ENCODE measurements at places on chromosomes 3 and 15.

GRCh38 chr3:156400735-156401134 is 154.2 kb downstream of the SSR3 start:
- no peak for DNase-seq

GRCh38 chr3:147712357-147712756 is 303.2 kb downstream of the ZIC1 start:
- DNase-seq = no peak

DNA sequence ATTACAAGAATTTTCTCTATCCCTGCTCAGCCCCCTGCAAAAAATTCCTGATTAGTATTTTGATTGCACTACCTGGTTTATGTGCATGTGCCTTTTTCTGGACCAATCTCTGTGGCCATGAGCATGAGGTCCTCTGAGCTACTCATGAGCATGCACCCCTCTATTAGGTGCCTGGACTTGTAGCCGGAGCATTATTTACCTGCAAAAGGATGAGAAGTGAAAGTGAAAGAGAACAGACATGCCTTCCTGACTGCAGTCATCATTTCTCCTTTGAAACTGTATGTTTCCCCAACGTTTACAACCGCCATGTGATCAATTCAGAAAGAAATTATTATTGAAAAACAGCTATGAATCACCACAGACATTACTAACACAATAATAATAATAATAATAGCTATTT is 1008.8 kb downstream of the ROBO2 start:
- no peak for DNase-seq

DNA sequence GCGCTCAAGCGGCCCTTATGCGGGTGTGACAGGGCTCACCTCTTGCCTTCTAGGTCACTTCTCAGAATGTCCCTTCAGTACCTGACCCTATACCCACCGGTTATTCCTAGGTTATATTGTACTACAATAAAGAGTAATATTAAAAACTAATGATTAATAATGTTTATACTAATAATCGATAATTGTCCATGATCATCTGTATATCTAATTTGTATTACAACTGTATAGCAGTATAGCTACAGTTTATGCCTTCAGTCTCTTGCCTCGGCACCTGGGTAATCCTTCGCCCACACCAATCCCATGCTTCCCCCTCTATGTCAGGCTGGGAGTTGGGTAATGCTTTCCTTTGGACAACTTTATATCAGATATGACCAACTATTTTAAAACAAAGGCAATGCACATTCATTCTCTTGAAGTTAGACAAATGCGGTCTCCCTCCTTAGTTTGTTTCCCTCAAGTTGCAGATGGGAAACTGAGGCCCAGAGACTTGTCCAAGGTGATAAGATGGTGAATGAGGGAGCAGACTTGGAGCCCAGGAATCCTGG is 3.4 kb downstream of the FAH start:
- no peak for DNase-seq

DNA sequence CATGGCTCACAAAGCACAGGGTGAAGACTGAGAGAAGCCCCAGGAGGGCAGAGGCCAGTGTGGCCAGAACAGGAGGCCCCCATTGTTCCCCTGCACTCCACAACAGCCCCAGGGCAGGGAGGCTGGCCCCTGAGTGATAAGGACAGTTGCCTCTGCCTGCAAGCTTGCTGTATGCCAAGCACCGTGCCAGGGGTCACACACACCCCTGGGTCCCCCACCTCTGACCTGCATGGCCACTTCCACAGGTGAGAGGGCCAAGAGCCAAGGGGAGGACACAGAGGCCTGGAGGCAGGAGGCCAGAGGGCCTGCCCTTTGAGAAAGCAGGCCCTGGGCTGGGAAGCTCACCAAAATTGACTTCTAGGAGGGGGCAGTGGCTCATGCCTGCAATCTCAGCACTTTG is 23.7 kb downstream of the ATRIP start:
- no peak for DNase-seq

DNA sequence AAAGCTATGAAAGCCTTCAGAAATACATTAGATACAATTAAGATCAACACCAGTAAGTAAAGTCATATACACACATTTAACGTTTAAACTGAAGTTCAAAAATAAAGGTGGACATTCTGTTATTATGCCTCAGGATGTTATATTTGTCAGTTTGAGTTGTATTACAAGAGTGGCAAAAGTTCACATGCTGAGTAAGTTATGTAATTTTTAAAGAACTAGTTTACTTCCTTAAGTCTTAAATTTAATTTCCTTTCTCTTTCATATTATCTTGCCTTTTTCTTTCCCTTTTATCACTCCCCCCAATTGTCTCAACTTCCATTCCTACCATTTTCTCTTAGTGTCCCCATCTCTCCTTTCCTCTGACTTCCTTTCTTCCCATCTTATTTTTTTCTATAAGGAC is 4.9 kb upstream of the GPR87 start:
- no peak for DNase-seq

- DNase-seq = no peak
Measured at GRCh38 chr3:120673116-120673515, 8.9 kb downstream of the HGD start.

DNA sequence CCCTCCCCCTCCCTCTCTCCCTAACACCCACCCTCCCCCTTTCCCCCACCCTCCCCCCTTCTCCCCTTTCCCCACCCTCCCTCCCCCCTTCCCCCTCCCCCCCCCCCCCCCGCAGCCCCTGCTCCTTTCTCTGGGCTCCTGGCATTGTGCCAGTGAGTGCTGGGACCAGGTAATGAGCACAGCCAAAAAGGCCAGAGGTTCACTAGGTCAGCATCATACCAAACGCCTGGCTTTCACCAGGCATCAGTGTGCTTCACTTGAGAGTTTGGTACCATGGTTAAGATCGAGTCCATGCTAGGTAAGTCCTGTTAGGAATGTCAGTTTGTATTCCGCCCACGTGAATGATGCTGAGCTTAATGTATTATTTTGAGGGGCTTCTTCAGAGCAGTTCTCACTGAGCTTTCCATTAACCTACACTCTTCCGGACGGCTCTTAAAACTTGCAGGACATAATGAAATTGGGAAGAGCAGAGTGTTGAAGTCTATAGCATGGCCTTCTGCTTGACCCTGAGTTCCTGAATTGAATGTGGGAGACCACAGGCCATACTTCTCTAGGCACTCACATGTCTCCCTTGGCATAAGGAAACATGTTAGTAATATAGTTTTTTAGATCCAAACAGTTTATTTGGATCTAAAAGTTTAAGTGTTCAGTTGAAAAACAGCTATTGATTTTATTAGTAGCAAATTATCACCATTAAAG is 45.6 kb downstream of the SENP2 start:
- no peak for DNase-seq

DNA sequence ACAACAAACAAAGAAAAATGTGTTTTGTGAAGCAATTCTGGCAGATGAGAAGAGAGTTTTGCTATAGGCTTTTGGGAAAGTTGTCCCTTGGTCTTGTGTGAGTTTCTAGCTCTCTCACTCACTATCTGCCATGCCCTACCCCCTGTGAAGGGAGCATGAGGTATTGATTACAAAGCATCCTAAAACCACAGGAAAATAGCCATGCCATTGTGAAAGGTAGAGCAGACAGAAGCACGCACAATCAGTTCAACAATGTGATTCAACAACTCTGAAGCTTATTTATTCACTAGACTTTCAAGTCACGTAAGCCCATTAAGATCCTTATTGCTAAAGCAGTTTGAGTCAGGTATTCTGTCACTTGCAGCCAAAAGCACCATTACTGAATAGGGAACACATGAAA is 6.5 kb upstream of the AQR start:
- DNase-seq = no peak

DNA sequence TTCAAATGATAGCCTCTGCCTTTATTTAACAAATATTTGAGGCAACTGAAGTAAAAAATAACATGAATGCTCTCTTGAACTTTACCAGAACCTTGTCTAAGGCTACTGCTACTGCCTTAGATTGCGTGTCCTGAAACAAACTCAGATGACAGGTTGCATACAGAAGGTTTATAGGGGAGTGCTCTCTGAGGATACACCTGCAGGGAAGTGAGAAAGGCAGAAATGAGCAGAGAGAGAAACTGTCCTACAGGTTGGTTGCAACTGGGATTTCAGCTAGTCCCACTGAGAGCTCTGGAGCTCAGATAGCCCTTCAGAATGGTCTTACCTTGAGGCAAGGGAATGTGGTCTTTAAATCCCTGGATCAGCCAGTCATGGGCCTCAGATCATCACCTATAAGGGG is 165.5 kb downstream of the IL5RA start:
- DNase-seq = no peak

DNA sequence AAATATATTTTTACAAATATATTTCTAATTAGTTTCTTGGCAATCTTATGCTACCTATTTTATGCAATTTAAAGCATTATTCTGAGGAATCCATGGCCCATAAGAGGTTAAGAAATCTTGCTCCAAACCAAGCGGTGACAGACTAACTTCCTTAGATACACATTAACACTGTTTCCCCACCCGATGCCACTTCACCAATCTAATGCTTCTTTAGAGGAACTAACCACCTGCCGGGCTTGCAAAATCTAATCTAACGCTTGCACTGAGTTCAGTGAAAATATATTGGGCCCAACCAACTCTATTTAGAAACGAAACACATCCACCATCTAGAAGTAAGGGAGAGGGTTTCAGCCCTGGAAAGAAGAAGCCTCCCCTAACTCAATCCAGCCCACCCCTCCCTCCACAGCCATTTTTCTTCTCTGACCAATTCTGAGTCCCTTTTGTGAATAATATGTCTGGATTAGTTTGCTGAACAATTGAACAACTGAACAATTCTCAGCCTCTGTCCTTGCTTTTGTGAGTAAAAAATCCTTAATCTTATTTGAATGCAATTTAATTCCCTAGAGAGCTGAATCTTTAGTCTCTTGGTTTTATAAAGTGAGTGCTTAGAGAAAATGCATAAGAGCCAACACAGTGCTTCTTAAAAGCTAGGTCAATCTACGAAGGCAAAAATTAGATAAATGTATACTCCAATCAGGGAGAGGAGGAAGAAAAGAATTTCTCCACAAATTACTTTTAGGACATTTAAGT is 150.4 kb upstream of the ADAMTS9 start:
- DNase-seq = no peak

DNA sequence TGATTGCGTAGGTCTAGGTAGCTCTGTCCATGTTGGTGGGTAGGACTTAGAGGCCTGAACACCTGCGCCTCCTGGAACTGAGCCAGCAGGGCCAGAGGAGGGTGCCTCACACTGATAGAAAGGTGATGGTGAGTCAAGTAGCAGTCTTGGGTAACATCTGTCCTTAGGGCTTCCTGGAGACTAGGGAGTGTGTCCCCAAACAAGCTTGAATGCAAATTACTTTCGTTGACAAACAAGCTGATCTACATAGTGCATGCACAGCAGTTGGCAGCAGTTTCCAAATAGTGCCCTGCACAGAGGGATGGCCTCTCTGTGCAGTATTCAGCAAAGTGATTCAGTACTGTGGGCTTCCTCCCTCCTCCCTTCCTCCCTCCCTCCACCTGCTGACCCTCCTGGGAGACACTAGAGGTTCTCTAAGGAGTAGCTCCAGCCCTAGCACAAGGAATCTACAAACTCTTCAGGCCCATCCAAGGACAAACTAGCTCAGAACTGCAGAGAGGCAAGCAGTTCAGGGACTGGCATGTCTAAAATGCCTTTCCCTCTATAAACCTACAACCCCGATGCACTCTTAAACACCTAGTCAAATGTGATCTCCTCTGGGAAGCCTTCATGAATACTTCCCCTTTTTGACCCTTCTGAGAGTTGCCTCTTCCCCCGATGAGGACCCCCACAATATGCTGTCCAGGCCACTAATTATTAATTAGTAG is 61.0 kb downstream of the TLE3 start:
- no peak for DNase-seq

- no peak for DNase-seq
Measured at GRCh38 chr15:55969582-55969981, 23.8 kb downstream of the NEDD4 start.

- no peak for DNase-seq
Measured at GRCh38 chr15:98121957-98122356, 161.5 kb downstream of the ARRDC4 start.

DNA sequence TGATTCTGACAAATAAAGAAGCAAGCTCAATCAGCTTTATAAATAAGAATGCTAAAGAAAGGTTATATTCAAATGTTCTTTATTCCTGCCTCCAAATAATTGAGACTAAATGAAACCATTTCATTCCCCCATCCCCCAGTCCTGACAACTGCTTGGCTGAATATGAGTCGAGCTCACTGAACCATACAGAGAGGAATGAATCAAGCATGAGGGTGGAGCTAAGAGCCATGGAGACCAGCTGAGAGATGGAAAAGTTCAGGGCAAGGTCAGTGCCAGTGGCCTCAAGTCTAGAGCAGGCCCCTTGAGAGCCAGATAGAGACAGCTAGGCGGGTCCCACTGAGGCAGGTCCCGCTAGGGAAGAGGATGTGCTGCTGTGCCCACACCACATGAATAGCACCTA is 188.7 kb upstream of the EIF1B start:
- DNase-seq = no peak

GRCh38 chr3:16468336-16469098 is 45.0 kb downstream of the RFTN1 start:
- no peak for DNase-seq

GRCh38 chr15:78691167-78691850 is 50.3 kb upstream of the CHRNB4 start:
- DNase-seq = no peak

GRCh38 chr3:39075910-39076309 is 24.1 kb downstream of the WDR48 start:
- no peak for DNase-seq

DNA sequence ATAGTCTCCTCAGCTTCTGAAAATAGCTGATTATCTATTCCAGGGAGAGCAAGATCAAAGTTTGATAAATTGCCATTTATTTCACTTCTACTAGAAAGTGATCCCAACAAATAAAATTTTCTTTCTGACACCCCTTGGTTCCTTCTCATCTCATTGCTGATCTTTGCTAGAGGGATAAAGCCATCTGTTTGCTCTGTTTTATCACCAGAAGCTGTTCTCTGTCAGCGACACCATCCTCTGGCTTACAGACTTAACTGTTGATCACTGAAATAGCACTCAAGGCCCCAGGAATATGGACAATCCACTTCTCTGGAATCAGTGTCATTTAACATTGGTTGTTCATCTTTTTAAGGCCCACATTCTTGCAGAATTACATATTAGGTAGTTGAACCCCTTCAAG is 219.0 kb downstream of the LSAMP start:
- DNase-seq = no peak

- no peak for DNase-seq
Measured at GRCh38 chr3:134082582-134082981, 52.9 kb upstream of the SLCO2A1 start.

DNA sequence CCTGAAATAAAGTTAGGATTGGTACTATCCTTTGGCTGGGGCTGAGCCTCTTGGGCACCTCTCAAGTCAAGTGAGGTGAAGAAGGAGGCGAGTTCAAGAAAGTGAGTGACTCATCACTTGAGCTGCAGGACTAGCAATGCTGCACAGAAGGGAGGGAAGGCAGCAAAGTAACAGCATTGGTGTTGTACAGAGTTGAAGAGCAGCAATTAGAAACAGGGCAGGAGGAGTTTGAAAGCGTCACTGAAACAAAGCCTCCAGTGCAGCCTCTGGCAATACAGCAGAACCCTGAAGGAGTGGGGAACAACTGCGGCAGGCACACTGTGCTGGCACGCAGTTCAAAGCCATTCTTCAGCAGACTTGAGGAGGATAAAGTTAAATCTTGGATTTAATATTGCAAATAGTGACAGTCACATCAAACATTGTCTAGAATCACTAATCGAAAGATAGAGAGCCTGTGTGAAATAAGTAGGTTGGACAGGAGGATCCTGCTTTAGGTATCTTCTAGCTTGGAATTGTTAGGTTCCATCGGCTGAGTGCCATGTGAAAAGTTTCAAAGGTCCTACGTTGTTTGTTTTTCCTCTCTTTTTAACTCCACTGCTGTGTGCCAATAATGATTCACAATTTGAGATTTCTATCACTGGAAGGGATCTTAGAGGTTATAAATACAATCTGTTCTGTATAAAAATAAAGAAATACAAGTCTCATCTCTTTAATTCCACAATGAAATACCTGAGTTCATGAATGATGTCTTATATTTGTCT is 479.8 kb downstream of the NAALADL2 start:
- DNase-seq = no peak
